Activated CD8-positive, alpha-beta memory T cell treated with anti-CD3 and anti-CD28 coated beads, Interleukin-2, amount 50 U/mL, for 48 hours (primary cell): ENCODE measurements at places on chromosomes 5 and 9.

GRCh38 chr5:61330341-61330844 is 1.7 kb upstream of the ZSWIM6 start:
- no peak for DNase-seq

GRCh38 chr5:67179697-67180361 is 16.8 kb downstream of the CD180 start:
- DNase-seq: no peak

DNA sequence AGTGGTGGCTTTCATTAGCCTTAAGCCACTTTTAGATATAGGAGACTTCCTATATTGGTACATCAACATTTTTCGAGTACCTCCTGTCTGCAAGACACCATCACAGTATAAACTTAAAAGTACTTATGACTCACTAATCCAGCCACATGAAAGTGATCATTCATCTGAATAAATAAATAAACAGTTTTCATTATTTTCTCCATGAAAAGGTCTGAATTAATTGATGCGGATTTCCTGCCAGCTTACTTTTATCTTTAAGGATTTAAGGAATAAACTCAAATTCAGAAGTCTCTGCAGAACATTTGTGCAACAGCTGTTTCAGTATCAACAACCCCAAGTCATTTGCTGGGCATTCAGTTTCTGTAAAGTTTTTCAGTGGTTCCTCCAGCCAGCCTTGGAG is 4.0 kb downstream of the SAP30L start:
- DNase-seq: no peak

GRCh38 chr9:111131211-111131610 is 92.9 kb upstream of the LPAR1 start:
- DNase-seq: no peak

GRCh38 chr5:32298059-32298415 is 14.7 kb downstream of the MTMR12 start:
- DNase-seq: no peak

DNA sequence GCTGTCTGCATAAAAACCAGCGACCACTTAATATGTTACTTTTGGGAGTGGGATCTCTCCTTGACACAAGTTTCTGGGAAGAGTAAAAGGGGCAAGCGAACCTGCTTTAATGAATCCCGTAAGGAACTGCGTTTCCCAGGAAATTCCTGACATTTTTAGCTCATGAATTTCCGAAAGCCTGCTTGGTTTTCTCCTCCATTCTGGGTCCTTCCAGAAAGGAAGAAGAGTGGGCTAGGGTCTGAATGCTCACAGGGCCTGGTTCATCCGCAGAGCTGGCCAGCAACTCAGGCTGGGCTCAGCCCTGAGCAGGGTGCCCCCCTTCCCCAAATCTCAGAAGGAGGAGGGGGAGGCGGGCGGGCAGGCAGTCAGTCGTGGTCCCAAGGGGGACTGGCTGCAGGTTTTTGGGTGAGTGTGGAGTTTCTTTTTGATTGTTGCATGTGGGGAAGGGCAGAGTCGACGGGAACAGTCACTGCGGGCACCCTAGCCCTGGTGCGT is 1.2 kb upstream of the PURA start:
- no peak for DNase-seq

DNA sequence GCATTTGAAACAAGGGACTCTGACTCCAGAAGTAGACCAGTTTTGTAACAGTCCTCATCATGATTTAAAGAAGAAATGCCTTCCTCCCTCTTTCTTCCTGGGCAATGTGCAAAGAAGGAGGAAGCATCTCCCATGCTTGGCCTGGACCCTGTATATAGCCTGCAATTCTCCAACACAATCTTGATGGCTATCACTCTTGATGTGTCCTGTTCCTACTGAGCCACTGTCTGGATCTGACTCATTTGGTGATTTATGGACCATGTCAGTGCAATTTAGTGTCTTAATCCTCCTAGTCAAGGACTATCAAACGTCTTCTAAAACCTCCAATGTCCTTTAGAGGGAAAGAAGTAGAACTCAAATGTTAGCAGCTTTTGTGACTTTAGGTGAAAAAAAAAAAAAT is 697.3 kb downstream of the TLR4 start:
- DNase-seq: no peak

- DNase-seq: no peak
Measured at GRCh38 chr5:32960340-32961058, 249.4 kb downstream of the NPR3 start.
